DND-41 (cell line): ENCODE measurements at places on chromosomes 2 and 18.

DNA sequence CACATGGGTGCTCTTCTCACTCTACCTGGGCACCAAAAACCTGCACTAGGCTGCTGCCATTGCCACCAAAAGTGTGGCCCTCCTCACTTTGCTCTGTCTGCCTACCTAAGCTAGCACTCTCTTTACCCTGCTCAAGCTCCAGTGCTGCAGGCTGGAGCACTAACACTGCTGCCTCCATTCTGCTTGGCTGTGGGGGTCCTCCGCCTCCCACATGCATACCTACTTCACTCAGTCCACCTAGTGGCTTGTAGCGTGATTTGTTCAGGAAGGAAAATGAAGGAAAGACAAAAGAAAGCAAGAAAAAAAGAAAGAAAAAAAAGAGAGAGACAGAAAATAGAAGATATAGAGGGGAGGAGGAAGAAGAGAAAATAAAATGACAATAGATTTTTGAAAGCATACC is 1339.4 kb upstream of the CHAC2 start:
- no peak overlapping the region for H3K4me3 ChIP-seq
- no peak for DNase-seq
- no peak overlapping the region for H3K27ac ChIP-seq
- no peaks in the 10 kb centered on the region for H3K36me3 ChIP-seq

- no peaks in the 10 kb centered on the region for H3K4me1 ChIP-seq
- H3K27ac ChIP-seq: no peak overlapping the region
- H3K4me3 ChIP-seq: no peak overlapping the region
Measured at GRCh38 chr2:173835726-173836125, 129.4 kb downstream of the SP3 start.

GRCh38 chr2:3097804-3098203 is 279.8 kb downstream of the EIPR1 start:
- no peaks in the 10 kb centered on the region for H3K4me1 ChIP-seq
- no peaks in the 10 kb centered on the region for H3K27me3 ChIP-seq
- H3K4me3 ChIP-seq: no peak overlapping the region
- no peak for DNase-seq

DNA sequence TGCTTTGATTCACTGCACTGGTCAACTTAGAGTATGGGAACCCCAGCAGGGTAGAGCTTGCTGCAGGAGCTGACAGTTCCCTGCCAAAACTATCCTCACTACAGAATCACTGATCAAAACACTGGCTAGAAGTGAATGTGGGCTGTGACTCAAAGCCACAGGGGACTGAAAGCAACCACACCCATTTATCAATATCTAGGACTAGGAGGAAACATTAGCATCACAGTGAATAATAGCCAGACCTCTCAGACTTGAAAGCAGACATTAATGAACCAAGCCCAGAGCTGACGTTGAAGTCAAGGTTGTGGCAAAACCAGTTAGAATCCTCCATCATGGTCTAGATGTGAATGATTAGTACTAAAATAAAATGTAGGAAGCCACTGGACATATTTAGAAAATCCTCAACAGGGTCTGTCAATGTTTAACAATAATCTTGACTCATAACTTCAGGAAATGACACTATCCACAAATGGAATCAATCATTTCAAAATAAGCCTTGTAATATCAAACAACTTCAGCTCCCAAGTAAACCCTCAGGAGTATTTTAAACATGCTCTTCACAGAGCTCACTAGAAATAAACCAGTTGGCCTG is 131.4 kb downstream of the CDH20 start:
- H3K27me3 ChIP-seq: peaks cover 13% of the 10 kb centered on the region
- H3K4me3 ChIP-seq: no peak overlapping the region
- no peaks in the 10 kb centered on the region for H3K36me3 ChIP-seq

DNA sequence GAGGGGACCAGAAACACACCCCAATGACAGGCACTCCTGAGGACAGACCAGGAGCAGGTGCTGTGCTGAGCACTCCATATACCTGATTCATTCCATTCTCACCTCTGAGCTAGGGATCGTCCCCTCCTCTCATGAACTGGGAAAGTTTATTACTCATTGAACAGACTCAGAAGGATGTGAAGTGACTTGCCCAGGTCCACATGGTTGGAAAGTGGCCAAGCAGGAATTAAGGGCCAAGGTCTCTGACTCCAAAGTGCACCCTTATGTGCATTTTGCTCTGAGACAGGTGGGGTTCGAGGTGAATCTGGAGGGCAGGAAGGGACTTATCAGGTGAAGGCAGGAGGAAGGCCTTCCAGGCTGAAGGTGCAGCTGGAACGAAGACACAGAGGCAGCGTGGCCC is 25.1 kb upstream of the PLB1 start:
- DNase-seq: no peak
- H3K36me3 ChIP-seq: no peaks in the 10 kb centered on the region
- no peaks in the 10 kb centered on the region for H3K27me3 ChIP-seq
- H3K4me3 ChIP-seq: no peak overlapping the region

DNA sequence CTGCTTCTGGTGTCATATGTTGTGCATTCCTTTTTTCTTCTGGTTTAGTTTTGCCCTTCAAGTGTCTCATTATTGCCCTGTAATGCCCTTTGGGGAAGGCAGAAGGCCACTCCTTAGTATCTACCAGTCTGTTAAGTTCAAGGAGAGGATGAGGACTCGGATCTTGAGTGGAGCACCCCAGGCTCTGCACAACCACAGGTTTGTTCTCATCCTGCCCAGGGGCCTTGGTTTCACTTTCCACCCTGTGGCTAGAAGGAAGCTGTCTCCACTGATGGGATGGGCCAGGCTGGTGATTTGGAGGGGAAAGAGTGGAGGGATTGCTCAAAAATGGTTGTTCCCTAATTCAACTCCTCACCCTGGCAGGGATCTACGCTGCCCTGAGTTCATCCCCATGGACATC is 30.2 kb upstream of the RAB11FIP5 start:
- H3K4me3 ChIP-seq: no peak overlapping the region
- H3K27me3 ChIP-seq: peaks cover 10% of the 10 kb centered on the region
- no peak overlapping the region for H3K27ac ChIP-seq
- peak; percentile 20 for DNase-seq
- H3K36me3 ChIP-seq: no peaks in the 10 kb centered on the region

DNA sequence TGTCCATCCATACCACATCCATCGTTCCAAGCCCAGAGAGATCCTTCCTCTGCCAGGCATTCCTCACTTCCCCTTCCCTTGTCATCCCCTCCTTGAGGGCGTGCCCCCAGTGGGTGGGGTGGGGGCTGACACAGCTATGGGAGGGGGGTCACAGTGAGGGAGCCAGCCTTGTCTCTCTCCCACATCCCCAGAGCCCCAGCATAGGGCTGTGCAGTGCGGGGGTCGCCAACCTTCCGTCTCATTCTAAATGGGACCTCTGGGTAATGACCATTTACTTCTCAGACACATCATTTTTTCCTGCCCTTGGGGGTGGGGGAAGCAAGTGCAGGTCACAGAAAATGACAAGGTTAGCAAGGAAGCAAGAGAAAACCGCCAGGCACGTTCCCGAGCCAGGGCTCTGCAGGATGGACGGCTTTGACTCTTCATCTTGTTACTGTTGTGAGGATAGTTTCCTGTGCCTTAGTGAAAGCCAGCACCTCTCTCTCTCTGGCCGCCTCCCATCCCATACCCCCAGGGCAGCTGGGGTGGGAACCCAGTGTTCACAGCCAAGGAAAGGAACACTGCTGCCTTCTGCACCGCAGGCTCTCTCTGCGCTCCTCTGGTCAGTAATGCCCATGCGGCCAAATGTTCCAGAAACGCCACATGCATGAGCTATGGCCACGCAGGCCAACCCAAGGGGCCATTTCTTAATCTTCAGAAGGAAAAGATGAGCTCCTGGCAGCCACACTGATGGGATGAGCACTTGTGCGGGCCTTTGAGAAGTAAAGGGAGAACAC is 22.7 kb upstream of the OTOS start:
- no peak overlapping the region for H3K27ac ChIP-seq
- H3K4me1 ChIP-seq: no peaks in the 10 kb centered on the region
- no peak for DNase-seq
- H3K4me3 ChIP-seq: no peak overlapping the region
- no peaks in the 10 kb centered on the region for H3K27me3 ChIP-seq

GRCh38 chr18:43620936-43621335 is 343.6 kb upstream of the SYT4 start:
- no peaks in the 10 kb centered on the region for H3K4me1 ChIP-seq
- H3K27ac ChIP-seq: no peak overlapping the region
- no peaks in the 10 kb centered on the region for H3K36me3 ChIP-seq
- H3K4me3 ChIP-seq: no peak overlapping the region
- no peak for DNase-seq
- no peaks in the 10 kb centered on the region for H3K27me3 ChIP-seq

- H3K27me3 ChIP-seq: no peaks in the 10 kb centered on the region
- no peak overlapping the region for H3K27ac ChIP-seq
- H3K4me1 ChIP-seq: no peaks in the 10 kb centered on the region
- no peak for DNase-seq
Measured at GRCh38 chr2:234231460-234231859, 181.0 kb downstream of the SPP2 start.

- DNase-seq: no peak
- no peak overlapping the region for H3K27ac ChIP-seq
- no peaks in the 10 kb centered on the region for H3K27me3 ChIP-seq
- no peak overlapping the region for H3K4me3 ChIP-seq
- no peaks in the 10 kb centered on the region for H3K36me3 ChIP-seq
Measured at GRCh38 chr2:18966131-18966530, 376.8 kb upstream of the NT5C1B start.

DNA sequence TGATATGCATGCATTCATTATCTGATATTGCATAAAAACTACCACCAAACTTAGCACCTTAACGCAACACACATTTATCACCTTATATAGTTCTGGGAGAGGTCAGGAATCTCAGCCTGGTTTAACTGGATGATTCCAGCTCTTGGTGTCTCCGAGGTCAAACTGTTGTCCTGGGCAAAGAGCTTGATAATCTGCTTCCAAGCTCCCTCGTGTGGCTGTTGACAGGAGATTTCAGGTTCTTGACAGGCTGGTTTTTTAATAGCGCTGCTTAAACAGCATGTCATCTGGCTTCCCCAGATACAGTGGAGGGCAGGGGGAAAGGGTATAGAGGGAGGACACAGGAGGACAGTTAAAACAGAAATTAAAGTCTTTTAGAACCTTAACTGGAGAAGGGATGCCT is 785.0 kb downstream of the CNTNAP5 start:
- no peak for DNase-seq
- no peaks in the 10 kb centered on the region for H3K36me3 ChIP-seq
- H3K4me3 ChIP-seq: no peak overlapping the region

- no peak overlapping the region for H3K27ac ChIP-seq
- no peaks in the 10 kb centered on the region for H3K36me3 ChIP-seq
- no peak overlapping the region for H3K4me3 ChIP-seq
- no peaks in the 10 kb centered on the region for H3K4me1 ChIP-seq
Measured at GRCh38 chr2:144942516-144943256, 422.8 kb upstream of the ZEB2 start.

DNA sequence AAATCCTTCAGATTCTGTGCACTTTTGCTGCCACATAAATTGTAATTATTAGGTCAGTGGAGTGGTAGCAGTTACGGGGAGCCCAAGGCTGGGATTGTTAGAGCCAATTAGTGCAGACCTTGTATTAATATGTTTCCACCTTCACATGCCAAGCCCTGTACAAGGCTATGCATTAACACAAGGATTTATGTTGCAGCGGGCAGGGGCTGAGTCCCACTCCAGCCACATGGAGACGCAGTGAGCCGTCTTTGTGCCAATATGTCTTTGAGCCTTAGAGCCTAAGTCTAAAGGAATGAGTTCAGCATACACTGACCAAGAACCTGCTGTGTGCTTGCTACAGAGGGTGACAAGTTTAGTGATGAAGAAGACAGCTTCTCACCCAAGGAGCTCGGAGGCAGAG is 238.2 kb downstream of the TSN start:
- no peaks in the 10 kb centered on the region for H3K4me1 ChIP-seq
- H3K36me3 ChIP-seq: no peaks in the 10 kb centered on the region
- H3K27ac ChIP-seq: no peak overlapping the region
- no peak for DNase-seq

- H3K36me3 ChIP-seq: no peaks in the 10 kb centered on the region
- H3K4me3 ChIP-seq: no peak overlapping the region
- no peaks in the 10 kb centered on the region for H3K27me3 ChIP-seq
- H3K4me1 ChIP-seq: no peaks in the 10 kb centered on the region
- no peak overlapping the region for H3K27ac ChIP-seq
- no peak for DNase-seq
Measured at GRCh38 chr2:36820942-36821605, 124.6 kb downstream of the VIT start.
